ENCODE measurements at places on chromosomes 2 and 18.

- no peak for DNase-seq
These were observed 212.2 kb downstream of the FHOD3 start for GRCh38 chr18:36509646-36510197.

DNA sequence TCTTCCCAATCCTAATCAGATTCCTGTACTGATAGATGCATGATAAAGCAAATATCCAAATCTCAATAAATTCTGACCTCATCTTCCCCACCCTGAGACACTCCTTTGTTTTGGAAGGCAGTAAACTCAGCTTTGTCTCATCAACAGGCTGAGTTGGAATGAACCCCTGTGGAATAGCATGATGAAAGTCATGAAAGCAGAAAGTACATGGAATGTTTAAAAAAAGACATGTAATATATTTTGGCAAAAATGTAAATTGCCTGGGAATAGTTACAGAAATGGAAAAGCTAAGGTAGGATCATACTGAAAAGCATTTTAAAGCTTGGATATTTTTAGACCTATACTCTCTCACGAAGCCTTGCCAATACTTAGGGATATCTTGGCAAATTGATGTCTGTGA is 468.7 kb upstream of the CDH7 start:
- DNase-seq: no peak

- no peak for DNase-seq
These were observed 34.0 kb downstream of the FHOD3 start for GRCh38 chr18:36331521-36331971.

DNA sequence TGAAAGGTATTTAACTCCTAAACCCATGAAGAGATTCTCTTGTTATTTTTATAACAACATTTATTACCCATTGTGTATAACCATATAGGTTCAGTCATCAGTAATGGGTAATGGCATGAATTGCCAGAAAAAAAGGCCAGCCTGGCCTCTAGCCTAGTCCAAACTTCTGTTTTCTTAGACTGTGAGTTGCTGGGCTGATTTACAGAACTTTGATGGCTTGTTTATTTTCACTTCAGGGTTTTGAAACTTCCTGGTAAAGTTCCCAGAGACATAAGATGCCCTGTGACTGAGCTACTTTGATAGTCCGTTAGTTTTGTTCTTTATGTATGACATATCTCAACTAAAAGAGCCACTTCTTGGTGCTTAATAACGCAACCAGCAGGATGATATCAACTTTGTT is 164.8 kb downstream of the METTL4 start:
- DNase-seq: no peak

DNA sequence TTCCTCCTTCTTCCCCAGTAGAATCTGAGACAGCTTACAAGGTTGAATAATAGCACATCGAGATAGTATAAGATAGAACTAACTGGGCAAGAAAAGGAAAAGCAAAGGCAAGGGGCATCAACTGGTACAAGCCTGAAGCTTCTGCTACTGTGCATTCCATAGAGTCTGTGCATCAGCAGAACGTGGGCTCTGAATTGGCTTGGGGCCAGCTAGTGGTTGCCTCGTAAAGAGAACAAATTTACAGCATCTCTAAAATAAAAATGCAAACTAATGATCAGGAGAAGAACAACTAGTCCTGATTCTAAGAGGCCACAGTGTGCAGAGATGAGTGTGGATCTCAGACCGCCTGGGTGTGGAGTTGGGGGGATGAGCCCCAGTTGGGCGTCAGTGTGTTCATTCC is 36.6 kb downstream of the UPP2 start:
- DNase-seq: no peak

DNA sequence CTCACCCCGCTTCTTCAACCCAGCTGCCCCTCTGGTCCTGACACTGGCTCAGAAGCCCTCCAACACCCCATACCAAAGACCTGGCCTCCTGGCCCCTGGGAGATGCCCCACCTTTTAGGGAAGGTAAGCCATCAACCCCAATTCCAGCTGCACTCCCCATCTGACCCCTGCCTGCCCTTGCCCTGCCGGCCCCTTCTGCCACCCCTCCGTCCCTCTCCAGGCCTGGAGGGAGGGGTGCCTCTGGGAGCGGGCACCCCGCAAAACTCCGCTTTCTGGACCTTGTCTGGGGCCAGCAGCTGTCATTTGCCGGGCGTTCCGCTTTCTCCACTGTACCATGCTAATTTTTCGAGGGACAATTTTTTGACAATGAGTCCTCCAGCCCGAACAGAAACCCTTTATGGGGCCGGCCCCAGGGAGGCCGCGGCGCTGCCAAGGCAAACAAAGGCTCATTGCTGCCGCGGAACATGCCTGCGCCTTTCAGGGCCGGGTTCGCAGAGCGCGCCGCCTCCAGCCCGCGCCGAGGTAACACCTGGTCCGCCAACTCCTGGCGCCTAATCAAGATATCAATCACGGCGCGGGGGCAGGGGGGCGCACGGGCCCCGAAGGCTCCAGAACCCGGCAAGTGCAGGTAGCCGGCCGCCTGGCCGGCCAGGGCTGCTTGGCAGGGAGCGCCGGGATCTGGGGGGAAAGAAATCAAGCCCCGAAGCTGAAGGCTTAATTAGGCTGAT is 96.0 kb downstream of the INHBB start:
- DNase-seq: no peak

- no peak for DNase-seq
These were observed 95.4 kb downstream of the FHOD3 start for GRCh38 chr18:36392979-36393287.

Data from CD4-positive, alpha-beta T cell treated with Interleukin-12 subunit alpha and Interleukin-12 subunit beta, for 1 hour (primary cell).